Osteocyte (in vitro differentiated cells): ENCODE measurements at places on chromosomes 7 and 10. TPM values are rescaled to one million over a fixed set of nuclear protein-coding genes. Genes with fewer than 3 reads are reported as not detected.

The IGFBP1 gene
- 1.9 and 2.4 TPM in 2 replicates for total RNA-seq

The RNF32 gene
- total RNA-seq = 1.7 and 1.8 TPM in 2 replicates

- H3K4me3 ChIP-seq = no peak overlapping the region
- H3K4me1 ChIP-seq = no peaks in the 10 kb centered on the region
- no peaks in the 10 kb centered on the region for H3K36me3 ChIP-seq
These were observed 159.9 kb upstream of the MDFIC start for GRCh38 chr7:114761973-114762372.

DNA sequence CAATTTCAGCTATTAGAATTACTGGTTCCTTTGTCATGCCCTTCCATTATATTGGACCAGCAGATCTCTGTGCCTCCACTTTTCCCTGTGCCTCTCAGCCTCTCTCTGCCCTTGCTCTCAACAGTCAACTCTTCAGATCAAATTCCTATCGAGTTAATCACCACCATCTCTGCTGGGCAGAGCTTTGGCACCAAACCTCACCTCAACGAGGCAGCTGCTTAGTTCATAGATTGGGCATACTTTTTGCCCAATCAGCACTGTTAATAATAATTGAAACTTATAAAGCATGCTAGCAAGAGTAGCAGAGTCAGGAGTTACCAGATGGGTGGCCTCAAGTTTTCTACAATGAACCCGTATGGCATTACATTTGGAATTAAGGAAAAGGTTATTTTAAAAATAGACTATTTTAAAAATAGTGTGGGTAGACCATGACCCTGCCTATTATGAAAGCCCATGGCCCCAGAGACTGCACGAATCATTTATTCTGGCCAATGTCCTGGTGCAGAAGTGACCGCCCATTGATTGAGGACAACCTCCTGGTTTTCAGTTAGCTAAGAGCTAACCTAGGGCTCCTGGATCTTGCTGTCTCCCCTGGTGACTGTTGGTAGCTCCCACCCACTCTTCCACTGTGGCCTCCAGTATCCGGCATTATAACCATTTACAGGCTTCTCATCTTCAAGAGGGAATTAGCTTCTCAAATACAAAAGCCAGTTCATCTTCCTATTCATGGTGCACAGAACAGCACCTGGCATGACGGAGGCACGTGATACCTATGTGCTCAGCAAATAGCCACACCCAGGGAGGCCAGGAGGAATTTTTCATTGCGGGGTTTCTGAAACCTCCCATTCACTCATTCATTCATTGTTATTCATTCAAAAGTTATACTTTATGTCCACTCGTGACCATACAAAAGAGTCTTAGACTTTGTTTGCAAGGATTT is 265.4 kb downstream of the INHBA start:
- H3K27ac ChIP-seq = no peak overlapping the region
- peaks cover 3% of the 10 kb centered on the region for H3K4me1 ChIP-seq
- no peak for DNase-seq
- no peaks in the 10 kb centered on the region for H3K36me3 ChIP-seq

- H3K36me3 ChIP-seq = peaks cover 2% of the 10 kb centered on the region
- H3K4me1 ChIP-seq = peaks cover 29% of the 10 kb centered on the region
- no peak for DNase-seq
- H3K27ac ChIP-seq = peak overlapping the region; percentile 92
These were observed 646 bp downstream of the SGCE start for GRCh38 chr7:94655126-94655847.

DNA sequence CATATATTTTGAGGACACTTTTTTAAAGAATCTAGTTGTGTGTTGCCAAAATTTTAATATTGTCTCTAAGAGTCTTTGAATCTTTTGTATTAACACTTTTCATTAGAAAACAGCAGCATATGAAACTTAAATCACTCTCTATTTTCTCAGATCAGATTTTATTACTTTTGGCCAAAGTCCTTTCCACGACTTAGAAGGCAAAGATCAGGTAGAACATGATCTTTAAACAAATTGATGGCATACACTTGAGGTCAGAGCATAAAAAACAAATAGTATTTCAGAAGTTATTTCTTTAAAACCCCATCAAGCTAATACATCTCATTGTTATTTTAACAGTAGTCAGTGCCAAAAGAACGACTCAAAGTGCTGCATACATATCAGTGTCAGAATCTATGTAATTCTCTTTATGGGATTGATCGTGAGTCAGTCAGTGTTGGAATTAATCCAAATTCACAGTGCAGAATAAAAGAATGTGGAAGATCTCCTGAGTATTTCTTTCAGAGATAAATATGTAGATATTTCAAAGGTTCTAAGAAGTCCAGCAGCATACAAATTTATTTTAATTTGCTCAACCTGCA is 9.6 kb upstream of the AGMO start:
- H3K36me3 ChIP-seq = no peaks in the 10 kb centered on the region
- H3K4me3 ChIP-seq = no peak overlapping the region
- H3K4me1 ChIP-seq = peaks cover 36% of the 10 kb centered on the region
- no peaks in the 10 kb centered on the region for H3K27me3 ChIP-seq

- no peak overlapping the region for H3K4me3 ChIP-seq
- no peaks in the 10 kb centered on the region for H3K27me3 ChIP-seq
- H3K27ac ChIP-seq = no peak overlapping the region
- no peaks in the 10 kb centered on the region for H3K4me1 ChIP-seq
- no peak for DNase-seq
- H3K36me3 ChIP-seq = no peaks in the 10 kb centered on the region
These were observed 66.6 kb upstream of the NOBOX start for GRCh38 chr7:144470078-144470477.
